ENCODE measurements at places on chromosomes 16 and 17.

DNA sequence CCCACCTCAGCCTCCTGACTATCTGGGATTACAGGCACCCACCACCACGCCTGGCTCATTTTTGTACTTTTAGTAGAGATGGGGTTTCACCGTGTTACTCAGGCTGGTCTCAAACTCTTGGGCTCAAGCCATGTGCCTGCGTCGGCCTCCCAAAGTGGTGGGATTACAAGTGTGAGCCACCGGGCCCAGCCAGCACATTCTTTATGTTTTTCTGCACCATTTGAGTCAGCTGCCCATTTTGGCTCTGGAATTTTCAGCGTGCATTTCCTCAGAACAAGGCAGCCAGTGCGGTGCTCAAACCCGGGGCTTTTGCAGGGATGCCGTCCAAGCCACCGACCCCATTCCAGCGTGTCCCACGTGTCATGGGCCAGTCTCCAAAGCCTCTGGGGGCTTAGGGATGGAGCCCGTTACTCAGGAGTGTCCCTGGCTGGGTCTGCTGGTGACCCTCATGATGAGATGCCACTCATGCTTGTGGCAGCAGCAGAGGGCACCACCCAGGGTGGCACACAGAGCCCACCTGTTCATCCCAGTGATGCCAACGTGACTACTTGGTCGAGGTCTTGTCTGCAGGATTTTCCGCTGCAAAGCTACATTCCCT, 3.7 kb upstream of the RAB40C start:
- no peak for DNase-seq

DNA sequence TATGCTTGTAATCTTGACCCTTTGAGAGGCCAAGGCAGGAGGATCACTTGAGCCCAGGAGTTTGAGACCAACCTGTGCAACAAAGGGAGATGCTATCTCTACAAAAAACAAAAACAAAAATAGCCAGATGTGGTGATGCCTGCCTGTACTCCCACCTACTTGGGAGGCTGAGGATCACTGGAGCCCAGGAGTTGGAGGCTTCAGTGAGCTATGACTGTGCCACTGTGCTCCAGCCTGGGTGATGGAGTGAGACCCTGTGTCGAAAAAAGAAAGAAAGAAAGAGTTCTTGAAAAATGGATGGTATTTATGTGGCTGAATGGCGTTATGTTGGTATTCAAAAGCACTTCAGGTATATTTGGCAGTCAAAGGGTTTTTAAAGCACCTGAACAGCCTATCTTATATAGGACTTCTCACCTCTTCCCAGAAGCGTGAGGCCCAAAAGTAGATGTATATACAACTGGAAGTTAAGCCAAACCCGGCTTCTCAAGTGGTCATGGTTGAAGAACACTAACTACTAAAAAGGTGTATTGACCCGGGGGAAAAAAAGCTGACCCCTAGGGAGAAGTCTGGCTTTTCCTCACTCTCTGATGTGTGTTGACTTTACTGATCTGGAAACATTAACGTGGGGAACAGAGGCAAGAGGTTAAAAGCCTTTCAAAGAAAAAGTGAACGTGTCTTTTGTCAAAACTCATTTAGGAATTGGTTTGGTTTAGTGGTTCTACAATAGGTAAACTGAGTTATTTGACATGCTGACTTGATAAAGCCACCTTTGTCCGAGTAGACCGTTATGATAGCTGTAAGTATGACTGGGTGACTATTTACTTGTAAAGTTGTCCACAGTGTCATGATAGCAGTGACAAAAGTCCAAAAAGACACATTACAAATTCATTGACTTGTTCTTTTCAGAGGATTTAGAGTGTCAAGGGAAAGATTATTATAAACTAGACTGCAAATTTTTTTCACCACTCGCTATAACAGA, 183.4 kb downstream of the IRX3 start:
- DNase-seq: no peak

- DNase-seq: no peak
These were observed 13.2 kb upstream of the CUEDC1 start for GRCh38 chr17:57968456-57968855.

GRCh38 chr16:70634861-70635260, 11.5 kb upstream of the IL34 start:
- DNase-seq: no peak

DNA sequence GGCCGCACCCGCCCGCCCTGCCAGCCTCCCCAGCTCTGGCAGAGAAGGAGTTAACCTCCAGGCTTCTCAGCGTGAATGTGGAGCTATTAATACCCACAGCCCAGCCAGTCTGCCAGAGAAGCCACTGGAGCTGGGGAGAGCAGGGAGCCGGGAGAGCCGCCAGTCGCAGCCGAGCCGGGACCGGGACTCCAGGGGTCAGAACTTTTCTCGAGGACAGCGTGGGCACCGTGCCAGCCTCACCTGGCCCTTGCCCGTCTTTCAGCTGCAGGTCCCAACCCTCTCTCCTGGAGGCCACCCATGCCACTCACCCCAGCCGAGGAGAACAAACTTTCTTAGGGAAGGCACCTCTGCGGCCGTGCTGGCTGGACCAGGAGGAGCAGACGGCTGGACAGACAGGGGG, 33.8 kb upstream of the SBK1 start:
- no peak for DNase-seq

Data from NCI-H2081 (cell line).